ENCODE measurements at places on chromosomes 11 and 22.

DNA sequence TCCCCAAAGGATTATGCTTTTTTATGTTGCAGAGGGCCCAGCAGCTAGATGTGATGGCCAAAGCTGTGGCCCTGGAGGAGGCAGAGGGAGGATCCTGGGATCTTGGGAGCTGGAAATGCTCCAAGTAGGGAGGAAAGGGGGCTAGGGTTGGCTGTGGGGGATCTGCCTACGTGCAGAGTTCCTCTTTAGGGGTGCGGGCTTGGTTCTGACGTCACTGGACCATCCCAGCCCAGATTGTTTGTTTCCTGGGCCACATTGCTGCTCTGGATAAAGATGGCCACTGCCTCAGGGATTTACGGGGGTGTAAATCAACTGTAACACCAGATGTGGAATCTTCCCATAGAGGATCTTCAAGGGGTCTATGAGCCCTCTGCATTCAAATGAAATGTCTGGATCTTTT lies 110.3 kb upstream of the SYT13 start:
- H3K27ac ChIP-seq: no peak overlapping the region
- DNase-seq: no peak
- peaks cover 6% of the 10 kb centered on the region for H3K27me3 ChIP-seq
- no peak overlapping the region for H3K4me3 ChIP-seq

- H3K4me1 ChIP-seq: no peaks in the 10 kb centered on the region
- H3K27me3 ChIP-seq: peaks cover 7% of the 10 kb centered on the region
- no peak overlapping the region for H3K27ac ChIP-seq
- no peak overlapping the region for H3K4me3 ChIP-seq
These were observed 120.0 kb downstream of the CADM1 start for GRCh38 chr11:115384236-115384635.

DNA sequence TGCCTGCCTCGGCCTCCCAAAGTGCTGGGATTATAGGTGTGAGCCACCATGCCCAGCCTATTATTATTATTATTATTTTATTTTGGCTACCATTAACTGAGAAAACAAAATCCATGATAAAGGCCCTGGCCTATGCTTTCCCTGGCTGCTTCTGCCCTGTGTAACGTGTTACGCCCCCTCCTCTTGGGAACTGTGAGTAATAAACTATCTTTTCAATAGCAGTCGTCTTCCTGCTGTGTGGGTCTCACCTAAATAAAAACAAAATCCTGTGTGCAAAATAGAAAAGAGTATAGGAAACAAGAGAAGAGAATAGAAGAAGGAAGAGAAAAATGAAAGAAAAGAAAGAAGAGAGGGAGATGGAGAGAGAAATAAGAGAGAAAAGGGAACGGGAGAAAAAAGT lies 237.0 kb downstream of the MIAT start:
- no peaks in the 10 kb centered on the region for H3K36me3 ChIP-seq
- no peak overlapping the region for H3K27ac ChIP-seq
- no peaks in the 10 kb centered on the region for H3K4me1 ChIP-seq

GRCh38 chr11:13762718-13763117 lies 94.2 kb downstream of the FAR1 start:
- no peak overlapping the region for H3K4me3 ChIP-seq
- DNase-seq: no peak
- H3K27me3 ChIP-seq: no peaks in the 10 kb centered on the region

DNA sequence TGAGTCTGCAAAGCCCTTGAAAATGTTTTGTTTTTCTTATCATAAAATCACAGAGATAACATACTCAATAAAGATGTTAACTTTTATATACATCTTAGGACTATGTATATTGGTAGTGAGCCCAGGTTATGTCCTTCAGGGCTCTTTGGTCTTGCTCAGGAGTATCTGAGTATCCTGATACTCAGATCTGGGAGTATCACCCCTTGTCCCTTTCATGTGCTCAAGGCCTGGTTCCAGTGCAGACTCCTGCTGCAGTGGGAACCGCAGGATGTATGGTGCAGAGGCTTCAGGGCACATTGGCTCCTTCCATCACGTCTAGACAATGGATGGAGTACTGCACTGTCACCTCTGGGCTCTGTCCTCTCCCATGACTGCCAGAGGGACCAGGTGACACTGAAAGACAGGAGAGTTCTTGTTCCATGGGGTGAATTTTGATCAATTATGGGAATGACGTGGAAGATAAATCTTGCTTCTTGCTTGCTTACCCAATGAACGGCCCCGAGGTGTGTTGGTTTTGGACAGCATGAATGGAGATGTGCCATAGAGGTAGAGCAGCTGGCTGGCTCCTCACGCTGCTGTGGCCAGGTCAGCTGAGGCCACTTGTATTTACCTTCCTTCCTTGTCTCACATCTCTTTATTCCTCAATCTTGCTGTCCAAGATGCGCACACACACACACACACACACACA lies 215.5 kb downstream of the ARHGAP42 start:
- no peak overlapping the region for H3K4me3 ChIP-seq
- H3K4me1 ChIP-seq: no peaks in the 10 kb centered on the region
- H3K27me3 ChIP-seq: no peaks in the 10 kb centered on the region

DNA sequence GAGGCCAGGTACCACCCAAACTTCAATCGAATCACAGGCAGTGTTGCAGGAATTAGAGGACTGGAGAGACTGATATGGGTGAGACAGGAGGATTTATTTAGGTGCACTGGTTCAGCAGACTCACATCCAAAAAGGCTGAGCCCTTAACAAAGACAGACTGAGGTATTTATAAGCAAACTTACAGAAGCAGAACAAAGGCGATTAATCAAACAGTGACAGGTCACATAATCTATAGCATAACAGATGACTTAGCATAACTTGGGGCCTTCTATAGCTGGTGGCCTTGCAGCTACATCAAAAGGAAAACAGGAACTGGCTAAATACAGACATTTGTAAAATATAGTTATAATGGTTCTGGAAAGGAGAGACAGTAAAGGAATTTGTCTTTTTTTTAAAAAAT lies 2.1 kb downstream of the APOBEC3B start:
- peaks cover 22% of the 10 kb centered on the region for H3K36me3 ChIP-seq
- no peak overlapping the region for H3K4me3 ChIP-seq
- DNase-seq: no peak
- peaks cover 70% of the 10 kb centered on the region for H3K4me1 ChIP-seq

Measured in activated T-helper 1 cell treated with anti-CD3 and anti-CD28 coated beads, Interleukin-12 subunit alpha, Interleukin-12 subunit beta, Interleukin-2, Interleukin-4 antibody, amounts not matched to agents 30 ng/mL and 10 ng/mL and 1 ng/mL, durations not matched to agents 14 hours and 24 hours and 36 hours (primary cell).